Transverse colon (tissue), 4 donors: ENCODE measurements at places on chromosomes 6 and 20. TPM values are rescaled to one million over a fixed set of nuclear protein-coding genes. Genes with fewer than 3 reads are reported as not detected.

Gene SLC22A23
- 96.1 TPM for total RNA-seq

GRCh38 chr20:57061051-57061900 lies 205.2 kb downstream of the BMP7 start:
- H3K4me1 ChIP-seq = no peaks in the 10 kb centered on the region
- no peak overlapping the region for H3K27ac ChIP-seq
- H3K4me3 ChIP-seq = no peak overlapping the region
- H3K27me3 ChIP-seq = peaks cover 26% of the 10 kb centered on the region
- DNase-seq = no peak

DNA sequence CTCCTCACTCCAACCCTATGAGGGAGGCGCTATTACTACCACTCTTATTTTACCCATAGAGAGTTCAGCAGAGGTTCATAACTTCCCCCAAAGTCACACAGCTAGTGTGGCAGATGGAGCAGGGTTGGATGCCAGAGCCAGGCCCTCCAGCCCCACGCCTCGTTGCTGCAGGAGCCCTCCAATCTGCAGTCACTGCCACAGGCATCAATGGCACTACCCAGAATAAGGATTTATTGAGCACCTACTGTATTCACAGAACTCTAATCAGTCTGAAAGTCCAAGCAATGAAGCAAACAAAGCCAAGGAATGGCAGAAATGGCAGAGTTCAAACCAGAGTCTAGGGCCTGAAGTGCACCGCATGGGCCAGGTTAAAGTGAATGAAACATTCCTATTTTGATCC lies 144.9 kb downstream of the LPA start:
- no peaks in the 10 kb centered on the region for H3K27me3 ChIP-seq
- no peak for DNase-seq
- H3K4me3 ChIP-seq = no peak overlapping the region
- no peaks in the 10 kb centered on the region for H3K36me3 ChIP-seq

Gene RHAG
- total RNA-seq = not detected

- H3K27me3 ChIP-seq = no peaks in the 10 kb centered on the region
- H3K4me1 ChIP-seq = no peaks in the 10 kb centered on the region
- no peak overlapping the region for H3K27ac ChIP-seq
- no peak overlapping the region for H3K4me3 ChIP-seq
Observed at GRCh38 chr20:18092890-18093289, 35.2 kb upstream of the OVOL2 start.

- no peaks in the 10 kb centered on the region for H3K27me3 ChIP-seq
- H3K36me3 ChIP-seq = no peaks in the 10 kb centered on the region
- DNase-seq = no peak
- H3K4me3 ChIP-seq = no peak overlapping the region
- H3K4me1 ChIP-seq = no peaks in the 10 kb centered on the region
- no peak overlapping the region for H3K27ac ChIP-seq
Observed at GRCh38 chr6:15893556-15894253, 230.9 kb upstream of the DTNBP1 start.
